ENCODE measurements at places on chromosomes 2 and 18.
A peak's percentile ranks its signal among the peaks of the same experiment; 100 is the strongest.

DNA sequence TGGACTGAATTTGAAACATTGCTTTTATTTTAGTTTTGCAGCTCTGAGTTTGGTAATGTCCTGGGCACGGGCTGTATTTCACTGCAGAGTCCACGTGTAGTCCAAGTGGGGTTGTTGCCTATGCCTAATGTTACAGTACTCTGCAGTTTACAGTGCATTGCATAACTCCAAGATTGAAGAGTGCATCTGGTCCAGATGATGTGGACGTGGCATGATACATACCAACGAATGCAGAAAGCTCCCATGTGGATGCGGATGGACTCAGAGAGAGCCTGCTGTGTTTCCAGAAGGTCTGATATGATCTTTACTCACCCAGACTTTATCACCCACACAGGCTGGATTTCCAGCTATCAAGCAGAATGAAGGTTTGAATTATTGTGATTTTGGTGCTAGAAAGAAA is 44.4 kb upstream of the CCDC68 start:
- no peak for DNase-seq

- no peak for DNase-seq
These were observed 262.4 kb downstream of the NBAS start for GRCh38 chr2:15298770-15299169.

GRCh38 chr18:48599391-48599790 is 60.6 kb downstream of the CTIF start:
- no peak for DNase-seq

DNA sequence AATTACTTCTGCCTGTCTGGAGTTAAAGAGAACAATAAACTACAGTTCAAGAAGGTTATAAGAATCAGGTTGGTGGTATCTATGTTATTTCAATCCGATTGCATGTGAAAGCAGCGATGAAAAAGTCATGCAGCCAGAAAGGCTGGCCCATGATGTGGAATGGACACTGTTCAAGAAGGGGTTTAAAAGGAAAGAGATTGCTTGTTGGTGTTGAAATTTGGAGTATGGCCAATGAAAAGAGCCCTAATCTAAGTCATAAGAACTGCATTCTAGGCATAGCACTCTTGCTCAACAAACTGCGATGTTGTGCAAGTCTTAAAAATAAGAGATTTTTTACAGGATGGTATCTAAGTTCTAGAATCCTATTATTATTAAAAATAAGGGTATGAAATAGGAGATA is 61.3 kb downstream of the EFEMP1 start:
- peak; percentile 89 for DNase-seq

DNA sequence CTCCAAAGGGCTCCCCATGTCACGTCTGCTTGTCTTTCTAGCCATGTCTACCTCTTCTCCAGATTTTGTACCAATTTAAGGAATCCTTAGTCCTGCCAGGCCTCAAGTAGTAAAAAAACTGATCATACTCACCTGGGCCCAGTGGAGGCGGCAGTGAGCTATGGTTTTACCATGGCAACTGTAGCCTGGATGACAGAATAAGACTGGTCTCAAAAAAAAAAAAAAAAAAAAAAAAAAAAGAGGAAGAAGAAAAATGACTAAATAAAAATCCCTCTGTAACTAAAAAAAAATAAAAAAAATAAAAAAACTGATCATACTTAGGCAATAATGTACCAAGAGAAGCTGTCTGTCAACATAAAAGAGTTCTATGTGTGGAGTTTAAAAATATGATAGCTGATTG is 221.6 kb downstream of the NR4A2 start:
- DNase-seq, result no peak

- DNase-seq, result no peak
These were observed 310.2 kb upstream of the LRATD1 start for GRCh38 chr2:14322306-14322705.

- DNase-seq, result peak; percentile 91
These were observed 136.3 kb upstream of the SLC39A10 start for GRCh38 chr2:195520671-195521155.

GRCh38 chr2:207937253-207937652 is 88.1 kb downstream of the PLEKHM3 start:
- no peak for DNase-seq

GRCh38 chr2:227025510-227025909 is 138.5 kb downstream of the COL4A4 start:
- DNase-seq, result no peak

DNA sequence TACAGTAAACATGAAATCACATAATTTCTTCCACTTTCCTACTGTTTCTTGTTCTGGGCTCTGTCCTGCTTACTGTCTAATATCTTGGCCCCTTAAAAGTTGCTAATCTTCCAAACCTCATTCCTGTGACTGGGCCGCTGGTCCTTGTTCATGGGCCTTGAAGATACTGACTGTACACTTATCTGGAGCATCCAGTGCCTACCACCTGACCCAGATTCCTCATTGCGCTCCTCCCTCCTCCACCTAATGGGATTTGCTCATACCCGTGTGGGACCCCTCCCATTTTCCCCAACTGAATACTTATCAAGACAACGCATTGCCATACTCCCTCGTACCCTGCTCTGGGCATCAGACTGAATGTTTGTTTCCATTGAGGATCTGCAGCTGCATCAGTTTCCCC is 6.1 kb upstream of the IL37 start:
- no peak for DNase-seq

DNA sequence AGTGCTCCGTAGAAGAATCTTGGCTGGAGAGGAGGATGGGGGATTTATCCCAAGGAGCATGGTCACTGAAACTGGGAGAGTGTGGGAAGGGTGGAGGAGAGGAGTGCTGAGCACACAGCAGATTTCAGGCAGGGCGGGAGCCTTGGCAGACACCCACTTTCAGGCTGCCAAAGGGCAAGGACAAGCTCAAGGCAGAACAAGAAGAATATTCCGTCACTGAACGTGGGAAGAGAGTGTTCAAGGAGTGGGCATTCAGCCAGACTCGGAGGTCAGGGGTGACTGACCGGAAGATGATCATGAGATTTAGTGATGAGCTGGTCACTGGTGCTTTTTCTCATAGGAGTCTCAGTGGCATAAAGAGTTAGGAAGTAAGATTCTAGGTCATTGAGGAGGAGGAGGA is 136.2 kb upstream of the RASGRP3 start:
- DNase-seq, result no peak

GRCh38 chr2:43019536-43020183 is 206.7 kb downstream of the ZFP36L2 start:
- DNase-seq, result no peak

DNA sequence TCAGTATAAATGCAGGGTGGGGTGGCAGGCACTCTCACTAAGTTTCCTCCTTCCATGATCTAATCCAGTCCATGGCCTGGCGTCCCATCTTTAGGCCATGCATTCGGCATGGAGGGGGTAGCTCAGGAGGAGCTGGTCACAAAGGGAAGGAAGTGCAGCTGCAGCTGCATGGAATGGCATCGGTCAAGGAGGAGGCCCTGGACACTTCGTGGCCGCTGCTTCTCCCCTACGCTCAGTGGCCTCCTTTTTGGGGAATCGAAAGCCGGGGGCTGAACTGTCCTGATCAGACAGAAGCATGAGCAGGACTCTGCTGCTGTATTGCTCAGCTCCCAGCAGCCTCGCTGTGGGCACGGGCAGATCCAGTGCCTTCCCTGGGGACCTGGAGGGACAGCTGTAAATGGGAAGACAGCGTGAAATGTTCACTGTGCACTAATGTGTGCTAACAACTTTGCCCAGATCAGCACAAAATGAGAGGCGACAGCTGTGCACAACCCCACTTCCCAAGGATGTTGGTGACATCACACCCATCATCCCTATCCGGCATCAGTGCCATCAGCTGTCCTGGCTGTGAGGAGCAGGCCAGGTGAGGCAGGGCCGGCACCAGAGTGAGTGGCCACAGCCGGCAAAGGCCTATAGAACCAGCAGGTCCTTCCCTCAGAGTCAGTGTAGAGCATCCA is 520.1 kb upstream of the RAB6C start:
- DNase-seq, result no peak

- DNase-seq, result no peak
These were observed 388.9 kb downstream of the SETBP1 start for GRCh38 chr18:45069546-45069945.

DNA sequence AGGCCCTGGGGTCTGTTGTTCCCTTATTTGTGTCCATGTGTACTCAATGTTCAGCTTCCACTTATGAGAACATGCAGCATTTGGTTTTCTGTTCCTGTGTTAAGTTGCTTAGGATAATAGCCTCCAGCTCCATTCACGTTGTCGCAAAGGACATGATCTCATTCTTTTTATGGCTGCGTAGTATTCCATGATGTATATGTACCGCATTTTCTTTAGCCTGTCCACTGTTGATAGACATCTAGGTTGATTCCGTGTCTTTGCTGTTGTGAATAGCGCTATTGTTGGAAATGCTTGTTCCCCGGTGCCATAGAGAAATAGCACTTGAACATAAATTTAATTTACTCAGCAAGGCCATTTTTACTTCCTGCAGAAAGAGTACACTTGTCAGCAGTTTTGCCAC is 51.3 kb upstream of the EPAS1 start:
- DNase-seq, result no peak

GRCh38 chr18:28163201-28163775 is 13.6 kb downstream of the CDH2 start:
- DNase-seq, result peak; percentile 77

- DNase-seq, result no peak
These were observed 30.0 kb upstream of the ANKRD44 start for GRCh38 chr2:197340591-197340990.

DNA sequence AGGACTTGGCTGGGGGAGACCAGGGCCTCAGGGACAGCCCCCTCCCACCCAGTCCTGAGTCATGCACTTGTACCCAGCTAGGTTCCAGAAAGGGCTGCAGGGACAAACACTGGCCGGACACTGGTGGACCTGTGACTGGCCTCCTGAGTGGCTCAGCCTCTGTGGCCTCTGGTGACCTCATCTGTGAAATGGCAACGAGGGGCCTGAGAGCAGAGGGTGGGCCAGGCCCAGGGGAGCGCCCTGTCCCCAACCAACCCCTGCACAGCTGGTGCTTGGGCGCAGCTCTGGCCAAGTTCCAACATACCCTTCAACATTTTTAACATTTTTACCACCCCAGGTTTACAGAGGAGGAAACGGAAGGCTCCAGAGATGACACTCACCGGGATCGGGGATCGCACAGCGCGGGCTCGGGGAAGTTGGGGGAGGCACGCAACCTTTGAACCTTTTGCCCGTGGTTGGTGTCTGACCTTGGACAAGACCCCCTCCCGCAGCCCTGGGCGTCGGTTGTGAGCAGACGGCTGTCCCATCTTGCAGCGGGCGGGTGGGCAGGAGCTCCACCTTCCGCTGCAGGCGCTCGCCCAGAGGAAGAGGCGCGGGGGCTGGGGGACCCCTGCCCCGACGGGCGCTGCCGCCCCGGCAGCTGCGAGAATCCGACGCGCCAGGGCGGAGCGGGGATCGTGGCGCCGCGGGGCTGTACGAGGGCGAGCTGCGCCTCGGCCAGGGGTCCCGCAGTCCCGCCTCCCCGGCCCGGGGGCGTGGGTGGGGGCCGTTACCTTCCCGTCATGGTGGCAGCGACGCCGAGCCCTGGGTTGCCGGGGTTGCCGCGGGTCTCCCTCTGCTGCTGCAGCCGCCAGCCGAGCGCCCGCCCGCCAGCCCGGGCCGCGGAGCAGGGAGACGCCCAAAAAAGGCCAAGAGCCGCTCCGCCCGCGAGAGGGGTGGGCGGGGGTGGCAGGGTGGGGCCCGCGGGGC is 805 bp downstream of the LIMS2 start:
- DNase-seq, result no peak

DNA sequence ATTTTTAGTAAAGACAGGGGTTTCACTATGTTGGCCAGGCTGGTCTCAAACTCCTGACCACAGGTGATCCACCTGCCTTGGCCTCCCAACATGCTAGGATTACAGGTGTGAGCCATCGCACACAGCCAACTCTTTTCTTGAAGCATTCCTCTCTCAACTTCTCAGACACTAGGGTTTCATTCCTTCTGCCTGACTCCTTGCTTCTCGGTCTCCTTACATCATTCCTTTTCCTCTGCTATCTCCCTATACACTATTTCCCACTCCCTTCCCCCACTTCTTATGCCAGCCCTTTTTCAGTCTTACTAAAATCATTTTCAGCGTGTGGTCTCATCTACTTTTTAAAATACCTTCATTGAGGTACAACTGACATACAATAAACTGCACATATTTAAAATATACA is 6.1 kb downstream of the SOS1 start:
- no peak for DNase-seq

DNA sequence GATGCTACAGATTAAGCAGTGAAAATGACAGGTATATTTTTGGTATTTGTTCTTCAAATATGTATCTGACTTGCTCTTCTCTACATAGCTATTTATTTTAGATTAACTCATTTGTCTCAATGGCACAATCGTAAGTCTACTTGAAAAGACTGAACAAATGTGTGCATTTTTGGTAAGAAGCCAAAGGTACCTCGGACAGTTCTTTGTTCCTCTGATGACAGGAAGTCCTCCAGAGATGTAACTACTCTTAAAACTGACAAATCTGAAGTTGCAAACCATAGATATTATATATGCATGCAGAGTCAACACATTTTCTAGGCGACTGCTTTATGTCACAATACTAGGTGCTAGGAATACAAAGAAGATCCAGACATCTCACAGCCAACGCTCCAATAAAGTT is 36.7 kb downstream of the NDUFAF7 start:
- DNase-seq, result no peak

DNA sequence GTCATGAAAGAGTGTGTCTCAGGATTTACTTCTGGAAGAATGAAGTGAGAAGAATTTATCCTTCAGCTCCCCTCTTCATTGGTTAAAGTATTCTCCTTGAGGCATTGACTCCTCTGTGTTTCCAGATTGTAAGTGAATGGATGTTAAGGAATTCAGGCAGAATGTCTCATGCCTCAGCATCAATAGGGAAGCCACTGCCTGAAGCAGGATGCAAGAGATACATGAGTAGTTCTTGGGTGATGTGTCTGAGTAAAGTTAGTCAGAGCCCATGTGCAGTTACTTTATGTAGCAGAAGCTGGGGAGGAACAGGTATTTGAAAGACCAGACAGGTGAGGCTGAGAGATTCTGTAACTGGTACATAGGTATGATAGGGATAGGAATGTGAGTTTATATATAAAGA is 34.0 kb upstream of the TMEFF2 start:
- DNase-seq, result no peak
